Activated CD4-positive, alpha-beta T cell treated with anti-CD3 and anti-CD28 coated beads for 4 hours (primary cell): ENCODE measurements at places on chromosomes 16 and 17.

- DNase-seq = no peak
Measured at GRCh38 chr17:16465861-16466338, 26.1 kb downstream of the LRRC75A start.

DNA sequence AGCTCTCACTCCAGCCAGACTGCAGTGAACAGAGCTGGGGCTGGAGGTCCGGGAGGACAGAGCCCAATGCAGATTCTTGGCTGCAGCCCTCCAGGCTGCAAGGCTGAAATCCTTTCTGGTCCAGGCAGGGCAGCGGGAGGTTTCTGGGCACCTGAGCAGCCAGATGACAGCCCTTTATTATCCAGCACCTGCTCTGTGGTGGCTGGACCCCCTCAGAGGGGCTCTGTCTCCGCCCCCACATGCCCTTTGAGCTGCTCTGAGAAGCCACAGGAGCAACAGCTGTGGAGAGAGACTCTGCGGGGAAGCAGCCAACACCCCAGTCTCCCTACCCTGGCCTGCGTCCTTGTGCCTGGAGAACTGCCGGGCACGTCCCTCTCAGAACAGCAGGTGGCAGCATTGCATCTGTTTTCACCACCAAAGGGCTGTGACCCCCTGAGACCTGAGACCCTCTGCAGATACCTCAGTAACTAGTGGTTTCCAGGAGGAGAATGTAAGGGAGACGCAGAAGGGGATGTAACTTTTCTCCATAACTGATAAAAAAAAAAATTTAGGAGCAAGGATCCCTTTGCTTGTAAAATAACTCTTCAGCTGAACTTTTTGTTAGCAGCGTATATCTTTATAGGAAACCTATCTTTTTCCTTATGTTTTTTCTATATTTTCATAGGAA, 3.7 kb upstream of the CNP start:
- DNase-seq = peak; percentile 70

DNA sequence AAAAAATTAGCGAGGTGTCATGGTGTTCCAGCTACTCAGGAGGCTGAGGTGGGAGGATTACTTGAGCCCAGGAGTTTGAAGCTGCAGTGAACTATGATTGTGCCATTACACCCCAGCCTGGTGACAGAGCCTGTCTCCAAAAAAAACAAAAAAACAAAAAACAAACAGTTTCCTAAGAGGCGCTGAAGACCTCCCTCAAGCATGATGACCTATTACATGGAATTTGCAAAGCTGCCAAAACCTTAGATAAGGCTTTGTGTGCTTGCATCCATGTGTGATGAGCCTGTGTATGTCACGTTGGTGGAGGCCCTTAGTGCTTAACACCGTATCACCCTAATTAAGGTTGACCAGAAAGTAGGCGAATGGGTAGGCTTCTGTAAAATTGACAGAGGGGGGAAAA, 143.5 kb downstream of the PPM1E start:
- no peak for DNase-seq

- no peak for DNase-seq
Measured at GRCh38 chr17:16052486-16052885, 52.9 kb downstream of the TTC19 start.

DNA sequence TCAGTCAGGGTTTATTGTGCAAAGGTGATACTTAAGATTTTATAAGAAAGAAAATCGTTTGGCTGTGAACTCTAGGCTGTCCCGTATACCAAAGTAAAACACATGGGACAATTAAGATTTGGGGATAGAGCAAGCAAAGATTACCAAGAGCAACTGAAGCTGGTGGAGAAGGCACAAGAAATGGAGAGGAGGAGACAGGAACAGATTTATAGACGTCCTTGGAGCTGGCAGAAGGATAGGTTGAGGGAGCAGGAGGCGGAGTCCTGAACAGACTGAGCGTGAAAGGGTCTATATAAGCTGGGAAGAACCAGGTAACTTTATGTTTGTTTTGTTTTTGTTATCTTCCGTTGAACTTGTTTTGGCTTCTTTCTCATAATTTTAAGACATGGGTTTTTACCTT, 3.8 kb downstream of the TNRC6C start:
- no peak for DNase-seq

- no peak for DNase-seq
Measured at GRCh38 chr16:13829697-13830299, 90.2 kb upstream of the ERCC4 start.
